ENCODE measurements at places on chromosomes 5 and 9. TPM values are rescaled to one million over a fixed set of nuclear protein-coding genes. Genes with fewer than 3 reads are reported as not detected.

- no peak for DNase-seq
These were observed 236.3 kb downstream of the MCTP1 start for GRCh38 chr5:95048628-95049027.

- DNase-seq, result peak; percentile 38
These were observed 11.1 kb downstream of the NR5A1 start for GRCh38 chr9:124496075-124496449.

The RAB3C gene
- 0.32 TPM for polyA plus RNA-seq

The PCSK1 gene
- not detected for polyA plus RNA-seq

- no peak for DNase-seq
These were observed 149.3 kb upstream of the PPP1R26 start for GRCh38 chr9:135330307-135330631.
